ENCODE measurements at places on chromosomes 5 and 9.

DNA sequence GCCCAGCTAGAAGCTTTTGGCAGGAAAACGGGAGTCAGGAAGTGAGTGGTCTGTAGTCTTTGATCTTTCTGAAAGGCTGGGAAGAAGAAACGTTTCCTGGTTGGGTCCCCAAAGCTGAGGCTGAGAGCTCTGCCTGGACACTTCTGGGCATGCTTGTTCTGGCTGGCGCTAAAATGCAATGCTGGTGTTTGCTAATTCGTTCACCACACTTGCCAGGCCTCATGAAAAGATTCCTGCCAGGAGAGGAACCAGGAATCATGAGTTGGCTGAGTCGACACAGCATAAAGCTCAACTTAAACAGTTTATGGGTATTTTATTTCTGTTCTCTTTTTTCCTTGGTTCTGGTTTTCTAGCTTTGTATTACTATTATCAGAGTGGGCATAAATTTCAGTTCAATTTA, 10.7 kb upstream of the PTGR1 start:
- DNase-seq, result no peak

- DNase-seq, result no peak
Measured at GRCh38 chr9:88950341-88951154, 40.7 kb upstream of the S1PR3 start.

GRCh38 chr5:176775409-176775808, 35.0 kb upstream of the UNC5A start:
- no peak for DNase-seq

DNA sequence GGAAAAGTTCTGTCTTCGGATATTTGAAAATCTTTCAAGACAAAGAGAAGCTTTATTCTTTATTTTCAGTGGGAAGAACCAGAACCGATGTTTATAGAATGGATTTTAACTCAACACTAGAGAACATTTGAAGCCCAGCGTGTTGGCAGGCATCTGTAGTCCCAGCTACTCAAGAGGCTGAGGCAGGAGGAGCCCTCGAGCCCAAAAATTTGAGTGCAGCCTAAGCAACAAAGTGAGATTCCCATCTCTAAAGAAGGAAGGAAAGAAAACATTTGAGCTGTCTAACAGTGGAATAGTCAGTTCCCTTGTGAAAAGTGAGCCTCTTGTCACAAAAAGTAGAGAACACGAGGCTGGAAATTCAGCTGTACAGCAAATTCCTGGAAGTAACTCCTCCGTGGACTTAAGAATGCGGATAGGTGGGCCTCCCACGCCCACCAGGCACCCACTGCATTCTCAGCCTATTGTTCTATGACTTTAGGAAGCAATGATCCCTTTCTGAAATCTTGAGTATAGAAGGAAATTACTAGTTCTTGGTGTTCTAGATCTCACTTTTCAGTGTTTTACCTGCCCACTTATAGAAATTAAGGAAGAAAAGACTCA, 2.3 kb upstream of the PTPDC1 start:
- no peak for DNase-seq

- DNase-seq, result no peak
Measured at GRCh38 chr9:123011878-123012528, 21.5 kb upstream of the GPR21 start.

DNA sequence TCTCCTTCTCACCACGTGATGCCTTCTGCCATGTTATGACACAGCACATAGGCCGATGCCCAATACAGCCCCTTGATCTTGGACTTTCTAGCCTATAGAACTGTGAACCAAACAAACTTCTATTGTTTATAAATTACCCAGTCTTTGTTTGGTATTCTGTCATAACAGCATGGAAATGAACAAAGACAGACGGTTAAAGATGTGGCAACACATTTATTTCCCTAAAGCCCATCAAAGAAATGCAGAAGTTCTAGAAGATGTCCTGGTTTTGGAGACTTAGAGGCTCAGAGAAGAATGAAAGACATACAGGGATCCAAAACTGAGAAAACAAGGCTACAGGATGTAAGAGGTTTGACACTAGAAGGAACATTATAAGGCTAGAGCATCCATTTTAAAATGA, 600.8 kb upstream of the DAB2 start:
- no peak for DNase-seq

DNA sequence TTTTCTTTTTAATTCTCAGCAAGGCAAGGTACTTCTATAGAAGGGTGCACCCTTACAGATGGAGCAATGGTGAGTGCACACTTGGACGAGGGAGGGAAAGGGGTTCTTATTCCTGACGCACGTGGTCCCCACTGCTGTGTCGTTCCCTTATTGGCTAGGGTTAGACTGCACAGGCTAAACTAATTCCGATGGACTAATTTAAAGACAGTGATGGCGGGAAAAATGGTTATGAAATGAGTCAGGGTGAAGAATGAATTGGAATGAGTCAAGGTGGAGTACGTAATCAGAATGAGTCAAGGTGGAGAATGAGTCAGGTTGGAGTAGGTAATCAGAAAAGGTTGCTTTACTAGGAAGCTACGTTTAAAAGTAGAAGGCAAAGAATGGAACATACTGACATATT, 2.1 kb upstream of the HMGCS1 start:
- no peak for DNase-seq

GRCh38 chr5:177478711-177479646, 5.5 kb upstream of the DBN1 start:
- no peak for DNase-seq

GRCh38 chr5:60277941-60278340, 384.4 kb upstream of the PDE4D start:
- no peak for DNase-seq

GRCh38 chr5:60779466-60779865, 64.6 kb downstream of the ELOVL7 start:
- no peak for DNase-seq

GRCh38 chr5:90549729-90550275, 8.8 kb upstream of the ADGRV1 start:
- DNase-seq, result no peak

DNA sequence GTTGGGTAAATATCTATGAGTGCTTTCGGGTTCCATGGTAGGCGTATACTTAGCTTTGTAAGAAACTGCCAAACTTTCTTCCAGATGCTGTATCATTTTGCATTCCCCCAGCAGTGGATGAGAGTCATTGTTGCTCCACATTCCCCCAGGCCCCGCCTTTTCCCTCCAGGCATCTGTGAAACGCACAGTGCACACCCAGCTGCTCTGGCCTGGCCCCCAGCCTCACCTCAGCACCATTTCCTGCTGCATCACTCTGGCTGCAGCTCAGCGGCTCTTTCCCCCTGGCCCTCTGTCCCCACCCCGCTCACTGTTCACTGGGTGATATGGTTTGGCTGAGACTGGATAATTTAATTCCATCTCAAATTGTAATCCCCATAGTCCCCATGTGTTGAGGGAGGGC, 76.6 kb upstream of the SPTLC1 start:
- DNase-seq, result no peak

- DNase-seq, result no peak
Measured at GRCh38 chr9:113219969-113220368, 1.1 kb downstream of the FKBP15 start.

Data from NCI-H1930 (cell line).